Activated T-cell treated with anti-CD3 and anti-CD28 coated beads, Interleukin-2, amount 50 U/mL, for 4 hours (primary cell): ENCODE measurements at places on chromosomes 16 and 17. TPM values are rescaled to one million over a fixed set of nuclear protein-coding genes. Genes with fewer than 3 reads are reported as not detected.

DNA sequence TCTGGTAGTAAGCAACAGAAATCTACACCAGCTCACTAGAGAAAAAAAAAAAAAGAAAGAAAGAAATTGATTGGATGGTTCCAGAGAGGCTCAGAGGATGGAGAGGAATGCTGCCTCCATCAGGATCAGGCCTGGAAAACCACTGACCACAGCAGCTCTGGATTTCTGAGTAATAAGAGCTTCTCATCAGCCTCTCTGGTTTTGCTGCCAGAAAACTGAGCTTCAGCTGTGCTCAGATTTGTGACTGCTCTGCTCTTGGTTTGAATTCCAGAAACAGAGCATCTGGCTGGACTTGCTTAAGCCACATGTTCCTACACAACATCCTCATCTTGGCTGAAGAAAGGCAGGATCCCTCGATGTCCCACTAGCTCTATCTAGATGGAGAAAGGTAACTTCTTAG lies 25.9 kb downstream of the IRX6 start:
- DNase-seq: no peak

DNA sequence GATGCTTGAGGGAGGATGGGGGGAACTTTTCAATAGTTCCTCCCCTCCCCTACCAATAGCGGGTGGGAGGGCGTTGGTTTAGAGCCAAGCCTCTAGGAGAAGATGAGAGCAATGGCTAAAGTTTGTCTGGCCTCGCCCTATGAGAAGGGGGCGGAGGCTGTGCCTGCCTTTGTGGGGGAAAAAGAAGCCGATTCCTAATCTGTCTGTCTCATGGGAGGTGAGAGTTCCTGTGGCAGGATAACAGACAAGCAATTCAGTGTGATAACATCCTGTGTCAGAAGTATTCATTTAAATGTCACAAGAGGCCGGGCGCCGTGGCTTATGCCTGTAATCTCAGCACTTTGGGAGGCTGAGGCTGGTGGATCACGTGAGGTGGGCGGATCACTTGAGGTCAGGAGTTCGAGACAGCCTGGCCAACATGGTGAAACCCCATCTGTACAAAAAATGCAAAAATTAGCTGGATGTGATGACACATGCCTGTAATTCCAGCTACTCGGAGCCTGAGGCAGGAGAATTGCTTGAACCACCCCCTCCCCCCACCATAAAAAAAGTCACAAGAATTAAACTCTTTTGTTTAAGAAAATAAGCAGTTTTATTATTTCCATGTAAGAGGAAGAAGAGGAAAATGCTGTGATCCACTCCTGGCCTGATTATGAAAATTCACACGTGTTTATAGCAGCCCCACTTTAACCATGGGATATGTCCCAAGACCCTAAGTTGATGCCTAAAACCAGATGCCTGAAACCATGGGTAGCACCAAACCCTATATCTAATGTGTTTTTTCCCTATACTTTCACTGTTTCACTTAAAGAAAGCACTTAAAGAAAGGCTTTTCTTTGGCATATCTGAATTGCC lies 1.7 kb downstream of the SLFN5 start:
- peak; percentile 81 for DNase-seq

- DNase-seq: no peak
Observed at GRCh38 chr16:59993101-59993500, 1259.0 kb upstream of the GOT2 start.

GRCh38 chr17:50588391-50589049 lies 28.0 kb downstream of the CACNA1G start:
- no peak for DNase-seq

DNA sequence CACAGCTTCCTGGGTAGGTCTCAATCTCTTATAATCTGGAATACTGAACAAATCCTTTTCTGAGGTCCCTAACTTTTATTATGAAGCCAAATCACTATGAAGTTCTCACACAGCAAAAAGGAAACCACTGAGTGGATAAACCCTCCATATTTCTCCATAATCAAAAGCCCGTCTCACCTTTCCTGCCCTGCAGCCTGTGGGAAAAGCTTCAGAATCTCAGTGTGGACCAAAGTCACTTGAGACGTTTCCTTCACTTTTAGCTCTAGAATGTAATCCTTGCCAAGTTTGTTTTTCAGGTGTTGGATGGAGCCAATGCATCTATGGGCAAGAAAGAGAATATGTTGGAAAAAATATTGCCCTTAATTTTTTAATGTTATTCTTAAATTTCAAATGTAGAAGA lies 22.0 kb upstream of the ABCA9 start:
- DNase-seq: no peak

- DNase-seq: no peak
Observed at GRCh38 chr17:42187833-42188232, 2.6 kb upstream of the HCRT start.

DNA sequence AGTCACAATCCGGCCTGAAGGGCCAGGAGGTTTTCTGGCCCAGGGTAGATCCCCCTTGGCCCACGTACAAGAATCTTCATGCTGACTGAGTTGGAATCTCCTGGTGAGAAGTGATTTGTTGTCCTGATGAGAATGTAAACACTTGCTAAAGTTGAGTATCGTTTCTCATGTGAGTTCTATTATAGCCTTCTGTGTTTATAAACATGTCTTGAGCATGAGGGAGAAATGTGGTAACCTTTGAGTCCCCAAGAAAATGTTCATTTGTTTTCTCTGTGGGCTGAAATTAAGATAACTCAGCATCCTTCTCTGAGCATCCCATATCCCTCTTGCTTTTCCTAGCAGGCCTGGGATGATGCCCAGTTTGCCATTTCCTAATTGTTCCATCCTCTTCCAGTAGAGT lies 204.8 kb downstream of the FTO start:
- DNase-seq: no peak

DNA sequence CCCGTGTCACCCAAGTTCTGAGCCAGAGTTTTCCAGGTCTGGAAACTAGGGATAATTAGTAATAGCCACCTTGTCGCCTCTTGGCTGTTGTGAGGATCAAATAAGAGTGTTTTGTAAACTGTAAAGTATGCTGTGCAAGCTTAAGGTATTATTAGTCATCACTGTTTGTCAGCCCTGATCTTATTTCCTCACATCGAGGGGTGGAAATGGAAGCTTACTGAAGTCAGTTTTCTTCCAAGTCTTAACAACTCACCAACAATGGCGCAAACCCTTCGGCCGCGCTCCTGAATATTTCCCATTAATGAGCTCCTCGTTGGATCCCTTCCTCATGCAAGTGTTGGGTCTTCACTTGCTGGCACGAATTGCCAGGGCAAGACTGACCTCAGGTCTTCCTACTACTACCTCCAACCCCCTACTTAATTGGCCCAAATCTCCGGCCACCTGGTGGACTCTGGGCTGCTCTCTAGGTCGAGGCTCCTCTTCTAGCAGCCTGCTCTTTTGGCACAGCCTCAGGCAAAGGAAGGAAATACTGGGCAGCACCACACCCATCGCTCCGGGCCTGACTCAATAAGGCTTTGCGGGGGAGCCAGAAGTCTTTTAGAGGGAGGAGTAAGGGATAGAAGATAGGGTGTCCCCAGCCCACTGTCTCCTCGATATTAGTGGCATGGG lies 885 bp upstream of the SLC35B1 start:
- DNase-seq: no peak

GRCh38 chr17:17398943-17399926 lies 77.6 kb upstream of the MED9 start:
- DNase-seq: no peak

DNA sequence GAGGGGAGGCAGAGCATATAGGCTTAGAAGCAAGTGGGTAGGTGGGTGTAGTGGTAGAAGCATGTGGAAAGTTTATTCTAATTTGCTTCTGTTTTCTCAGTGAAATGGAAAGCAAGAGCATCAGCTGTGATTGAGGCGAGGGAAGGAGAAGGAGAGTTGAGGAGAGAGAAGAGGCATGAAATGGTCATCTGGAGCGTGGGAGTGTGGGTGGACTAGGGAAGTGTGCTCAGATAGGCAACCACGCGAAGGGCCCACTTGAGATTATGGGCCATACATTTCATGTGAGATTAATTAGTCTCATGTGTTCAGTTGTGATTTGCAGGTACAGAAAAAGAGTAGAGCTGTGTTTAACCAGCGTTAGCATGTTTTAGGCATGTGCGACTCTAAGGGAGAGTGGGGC lies 20.8 kb upstream of the CDC6 start:
- DNase-seq: no peak

DNA sequence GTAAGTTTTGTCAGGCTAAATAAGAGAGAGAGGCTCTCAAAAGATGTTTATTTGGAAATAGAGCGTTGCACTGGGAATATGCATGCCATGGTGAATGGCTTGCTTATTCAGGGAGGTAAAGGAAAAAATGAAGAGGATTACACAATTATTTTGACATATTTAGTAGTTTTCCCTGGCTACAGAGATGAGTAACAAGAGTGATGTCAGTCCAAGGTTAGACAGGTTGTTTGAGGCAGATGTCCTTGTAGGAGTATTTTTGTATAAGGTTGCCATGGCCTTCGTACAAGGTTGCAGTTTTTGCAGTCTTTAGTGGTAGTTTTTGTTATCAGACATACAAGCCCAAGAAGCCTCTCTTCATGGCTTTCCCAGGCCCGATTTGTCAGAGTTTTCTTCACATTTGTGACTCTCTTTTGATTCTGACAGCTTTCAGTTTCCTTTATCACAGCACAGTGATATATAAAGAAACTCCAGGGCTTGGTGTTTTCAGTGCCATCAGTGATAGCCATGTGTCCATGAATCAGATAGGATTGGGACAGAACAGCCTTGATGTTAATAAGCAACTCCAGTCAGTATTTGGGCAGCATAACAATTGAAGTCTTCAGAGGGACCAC lies 18.7 kb upstream of the LGALS9 start:
- DNase-seq: no peak

DNA sequence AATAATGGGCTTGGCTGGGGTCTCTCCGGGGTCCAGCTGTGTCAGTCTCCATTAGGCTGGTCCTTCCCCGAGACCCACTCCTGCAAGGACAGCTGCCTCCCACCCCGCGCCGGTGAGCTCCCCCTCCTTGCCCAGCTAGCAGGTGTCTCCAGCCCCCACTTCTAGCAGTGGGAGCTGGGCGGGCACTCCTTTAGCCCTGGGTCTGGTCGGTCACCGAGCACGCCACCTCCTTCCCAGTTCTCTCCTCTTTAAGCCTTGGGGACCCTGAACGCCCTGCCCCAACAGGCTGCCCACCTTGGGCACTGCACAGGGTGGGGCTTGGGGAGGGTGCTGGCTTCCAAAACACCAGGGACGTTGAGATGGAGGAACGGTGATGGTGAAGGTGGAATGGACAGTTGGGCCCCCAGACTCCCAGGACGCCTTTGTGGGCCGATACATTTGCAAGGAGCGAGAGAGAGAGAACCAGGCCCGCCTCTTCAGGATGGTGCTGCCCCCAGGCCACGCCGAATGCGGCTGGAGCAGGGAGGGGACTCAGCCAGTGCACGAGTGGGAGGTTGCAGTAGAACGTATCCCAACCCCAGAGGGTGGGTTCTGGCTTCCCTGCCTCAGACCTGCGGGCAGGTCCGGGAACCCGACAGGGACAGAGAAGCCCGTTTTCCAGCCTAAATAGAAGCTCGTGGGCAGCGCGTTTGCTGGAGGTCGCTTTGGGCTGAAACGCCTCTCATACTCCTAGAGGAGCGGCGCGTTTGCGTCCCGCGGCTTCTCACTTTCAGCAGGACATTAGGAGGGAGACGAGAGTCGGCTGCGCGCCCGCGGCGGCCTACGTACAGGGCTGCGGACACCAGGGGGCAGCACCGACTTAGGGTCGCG lies 10.7 kb downstream of the TBX2 start:
- DNase-seq: peak; percentile 73

- DNase-seq: no peak
Observed at GRCh38 chr16:46728806-46729205, 19.3 kb downstream of the MYLK3 start.

- no peak for DNase-seq
Observed at GRCh38 chr16:1637526-1637925, 25.4 kb downstream of the CRAMP1 start.

DNA sequence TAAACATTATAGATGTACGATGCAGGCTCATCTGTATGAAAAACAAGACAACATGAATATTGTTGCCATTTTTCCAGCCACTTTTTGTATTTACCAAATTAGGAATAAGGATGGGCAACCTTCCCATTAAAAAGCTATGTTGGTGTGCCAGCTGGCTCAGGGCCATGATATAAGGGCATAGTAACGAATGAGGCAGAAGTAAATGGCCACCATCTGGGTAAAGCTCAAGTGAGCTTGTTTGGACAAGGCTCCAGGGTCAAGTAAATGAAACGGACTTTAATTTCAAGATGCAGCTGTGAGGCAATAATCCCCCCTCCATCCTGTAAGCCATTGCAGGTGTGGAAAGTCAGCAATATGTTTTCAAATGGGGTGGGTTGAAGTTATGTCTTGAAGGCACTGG lies 930.9 kb upstream of the CDH8 start:
- DNase-seq: no peak

- DNase-seq: no peak
Observed at GRCh38 chr16:56401482-56401881, 23.9 kb downstream of the AMFR start.

- no peak for DNase-seq
Observed at GRCh38 chr17:17224137-17224536, 12.8 kb downstream of the FLCN start.

DNA sequence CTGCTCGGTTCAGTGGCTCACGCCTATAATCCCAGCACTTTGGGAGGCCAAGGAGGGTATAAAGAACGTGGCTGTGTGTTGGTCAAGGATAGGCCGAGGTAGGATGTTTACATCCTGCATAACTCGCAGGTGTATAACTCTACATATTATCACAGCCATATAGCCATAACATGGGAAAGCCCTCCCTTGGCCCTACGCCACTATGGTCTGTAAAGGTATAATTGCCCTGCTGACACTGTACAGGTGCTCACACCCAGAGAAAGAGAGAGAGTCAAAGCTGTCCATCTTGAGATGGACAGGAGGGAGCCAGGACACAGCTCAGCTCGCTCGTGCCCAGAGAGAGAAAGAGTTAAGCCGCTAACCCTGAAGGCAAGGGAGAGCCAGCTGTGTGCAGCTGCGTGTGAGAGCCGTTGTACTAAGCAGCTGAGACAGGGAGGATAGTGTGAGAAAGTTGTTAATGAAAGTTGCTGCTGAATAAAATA lies 30.4 kb upstream of the DHX8 start:
- no peak for DNase-seq

DNA sequence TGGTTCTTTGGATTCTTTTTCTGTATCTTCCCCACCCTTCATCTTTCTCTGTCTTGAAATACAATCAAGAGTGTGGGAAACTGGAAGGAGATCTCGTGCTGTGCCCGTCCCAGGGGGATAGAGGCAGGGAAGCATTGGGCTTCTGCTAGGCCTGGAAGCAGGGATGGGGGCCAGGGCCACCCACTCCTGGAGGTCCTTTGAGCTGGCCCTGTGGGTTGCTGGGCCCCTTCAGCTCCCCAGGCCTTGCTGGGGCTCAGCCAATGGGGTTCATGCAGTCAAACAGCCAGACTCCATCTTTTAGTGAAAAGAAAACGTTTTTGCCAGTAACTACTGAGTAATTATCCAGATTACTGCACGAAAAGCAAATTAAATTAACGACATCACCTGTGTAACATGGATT lies 67.8 kb downstream of the CCDC182 start:
- DNase-seq: no peak

GRCh38 chr16:425740-426114 lies 278 bp downstream of the RAB11FIP3 start:
- DNase-seq: peak; percentile 24

GRCh38 chr16:26651464-26651863 lies 415.3 kb upstream of the C16orf82 start:
- no peak for DNase-seq

GNAO1 gene
- 1.3 TPM for total RNA-seq

TMEM235 gene
- not detected for total RNA-seq

SOCS3 gene
- total RNA-seq: 143 TPM

JPH3 gene
- total RNA-seq: not detected

RNU2-1 gene
- 1,770 TPM for total RNA-seq

RASD1 gene
- 1.3 TPM for total RNA-seq
